ENCODE measurements at places on chromosomes 2 and 18.

DNA sequence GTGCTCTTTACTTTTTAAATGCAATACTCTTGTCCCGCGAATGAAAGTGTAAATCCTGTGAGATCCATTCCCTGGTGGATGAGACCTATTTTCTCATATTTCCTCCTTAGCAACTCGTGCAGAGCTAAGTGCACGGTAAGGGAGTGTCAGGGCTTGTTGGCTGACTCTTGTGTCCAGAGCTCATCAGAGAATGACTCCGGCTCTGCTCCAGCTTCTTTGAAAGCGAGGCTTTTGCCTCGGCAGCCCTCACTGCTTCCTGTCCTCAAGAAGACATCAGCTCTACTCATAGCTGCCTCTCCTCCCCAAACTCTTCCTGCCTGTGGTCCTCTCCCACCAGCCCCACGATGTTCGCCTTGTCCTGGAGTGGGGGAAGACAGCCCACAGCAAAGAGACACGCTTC, 70.7 kb downstream of the LIPG start:
- DNase-seq = no peak

GRCh38 chr2:205659922-205660321, 22.4 kb upstream of the NRP2 start:
- DNase-seq = no peak

- DNase-seq = no peak
Measured at GRCh38 chr2:164913640-164914350, 41.5 kb downstream of the SLC38A11 start.

DNA sequence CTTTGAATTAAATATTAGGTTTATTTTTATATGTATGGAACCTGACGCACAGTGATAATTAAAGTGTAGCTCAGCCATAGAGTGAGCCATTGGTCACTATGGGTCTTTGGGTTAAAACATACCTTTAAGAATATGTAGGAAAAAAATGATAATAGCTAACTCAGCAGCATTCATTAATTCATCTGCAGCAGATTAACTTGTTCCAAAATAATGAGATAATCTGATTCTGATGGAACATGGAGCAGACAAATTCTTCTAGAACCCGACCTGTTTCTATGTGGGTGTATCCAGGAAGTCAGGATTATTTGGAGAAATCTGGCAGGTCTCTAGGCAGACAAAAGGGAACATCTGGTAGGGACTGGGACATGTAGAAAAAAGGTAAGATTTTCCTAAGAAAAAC, at the start of gene XIRP2:
XIRP2 (plus strand) TSS at position 301 of the 400 bp plus-strand sequence. CDS start 15,003 bp downstream, outside the sequence.
- no peak for DNase-seq

DNA sequence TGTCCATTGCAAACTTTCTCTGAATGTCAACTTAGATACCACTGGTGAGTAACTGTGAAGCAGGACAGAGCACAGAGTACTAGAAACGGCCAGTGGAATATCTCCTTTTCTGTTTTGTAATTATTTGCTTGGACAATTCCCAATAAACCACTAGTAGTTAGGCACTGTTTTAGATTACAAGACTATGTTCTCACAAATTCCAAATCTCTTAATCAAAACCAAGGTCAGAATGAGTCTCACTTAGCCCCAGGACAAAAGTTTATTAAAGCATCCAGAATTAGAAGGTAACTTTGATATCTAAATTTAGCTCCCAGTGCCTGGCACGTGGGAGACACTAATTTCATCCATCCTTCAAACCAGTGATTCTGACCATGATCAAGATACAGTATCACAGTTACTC, 89.0 kb downstream of the ZNF521 start:
- no peak for DNase-seq

- DNase-seq = no peak
Measured at GRCh38 chr2:56449449-56449860, 265.7 kb downstream of the CCDC85A start.

GRCh38 chr2:176562359-176563078, 293.3 kb downstream of the MTX2 start:
- no peak for DNase-seq

- no peak for DNase-seq
Measured at GRCh38 chr2:48464264-48464795, 65.6 kb upstream of the STON1 start.

DNA sequence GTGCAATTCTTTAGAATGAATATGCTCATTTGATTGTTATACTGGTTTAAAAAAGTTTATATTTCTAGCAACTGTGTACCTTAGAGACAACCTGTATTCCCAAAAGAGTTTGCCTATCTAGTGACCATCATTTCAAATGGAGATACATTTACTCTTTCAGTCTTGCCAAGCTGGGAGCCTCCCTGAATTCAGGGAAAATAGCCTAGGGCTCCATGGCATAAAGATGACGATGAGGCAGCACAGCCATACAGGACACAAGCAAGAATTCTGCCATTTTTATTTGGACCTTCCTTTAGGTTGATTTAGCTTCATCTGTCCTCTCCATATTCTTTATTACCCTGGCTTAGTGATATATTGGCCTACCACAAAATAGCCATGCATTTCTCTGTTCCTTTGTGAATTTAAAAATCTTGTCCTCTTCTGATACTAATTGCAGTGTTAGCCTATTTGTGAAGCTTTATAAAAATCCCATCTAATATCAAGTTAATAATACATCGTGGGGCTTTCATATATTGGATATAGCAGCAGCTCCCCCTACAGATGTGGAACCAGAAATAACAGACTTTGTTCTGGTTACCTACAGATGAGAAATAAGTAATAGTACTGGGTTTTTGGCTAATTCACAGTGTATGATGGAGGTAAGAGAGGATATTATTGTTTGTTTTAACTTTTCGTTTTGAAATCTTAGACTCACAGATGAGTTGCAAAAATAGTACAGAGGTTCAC, 1661.9 kb upstream of the PIK3C3 start:
- no peak for DNase-seq

- DNase-seq = no peak
Measured at GRCh38 chr2:64391424-64391823, 62.5 kb upstream of the LGALSL start.

GRCh38 chr2:10286216-10287037, 16.3 kb upstream of the HPCAL1 start:
- DNase-seq = no peak

GRCh38 chr18:36139245-36139644, 9.5 kb downstream of the ELP2 start:
- DNase-seq = no peak

- DNase-seq = no peak
Measured at GRCh38 chr2:67476809-67477790, 80.0 kb downstream of the ETAA1 start.

- DNase-seq = no peak
Measured at GRCh38 chr2:236209535-236209934, 41.3 kb upstream of the GBX2 start.

DNA sequence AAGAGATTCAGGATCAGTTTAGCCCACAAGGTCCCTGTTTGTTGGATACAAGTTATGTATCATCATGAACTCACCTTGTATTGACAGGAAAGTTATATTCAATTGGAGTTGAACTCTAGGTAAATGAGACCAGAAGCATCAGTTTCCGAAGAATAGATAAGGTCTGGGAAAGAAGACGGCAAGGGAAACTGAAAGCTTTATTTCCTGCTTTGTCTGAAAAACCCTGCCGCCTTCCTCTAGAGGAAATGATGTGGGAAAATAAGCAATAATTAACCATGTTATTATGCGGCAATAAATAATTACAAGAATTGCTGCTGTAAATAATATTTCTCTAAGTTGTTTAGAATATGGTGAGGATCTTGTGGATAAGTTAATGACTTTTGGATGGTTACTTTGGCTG, 32.0 kb downstream of the LPIN1 start:
- DNase-seq = no peak

DNA sequence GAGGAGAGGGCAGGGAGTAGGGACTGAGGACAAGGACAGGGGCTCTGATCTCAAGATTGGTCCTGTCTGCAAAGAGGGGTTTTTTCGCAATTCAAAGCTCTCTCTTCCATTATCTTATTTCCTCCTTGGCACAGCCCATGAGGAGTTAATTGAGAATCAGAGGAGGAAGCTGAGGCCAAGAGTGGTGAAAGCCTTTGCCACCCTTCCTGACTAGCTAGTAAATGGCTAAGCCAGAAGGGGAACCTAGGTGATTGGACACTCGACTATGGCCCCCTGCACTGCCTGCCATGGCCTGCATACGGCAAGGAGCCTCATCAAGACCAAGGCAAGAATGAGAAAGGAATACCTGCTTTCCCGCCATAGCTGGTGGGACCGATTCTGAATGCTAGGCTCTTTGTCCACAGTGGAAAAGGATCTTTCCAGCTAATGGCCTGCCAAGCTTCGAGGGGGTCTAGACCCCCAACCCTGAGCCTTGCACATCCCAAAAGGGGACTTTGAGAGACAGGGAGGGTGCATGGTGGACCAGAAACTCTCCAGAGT, 237.9 kb downstream of the HAUS1 start:
- DNase-seq = no peak

DNA sequence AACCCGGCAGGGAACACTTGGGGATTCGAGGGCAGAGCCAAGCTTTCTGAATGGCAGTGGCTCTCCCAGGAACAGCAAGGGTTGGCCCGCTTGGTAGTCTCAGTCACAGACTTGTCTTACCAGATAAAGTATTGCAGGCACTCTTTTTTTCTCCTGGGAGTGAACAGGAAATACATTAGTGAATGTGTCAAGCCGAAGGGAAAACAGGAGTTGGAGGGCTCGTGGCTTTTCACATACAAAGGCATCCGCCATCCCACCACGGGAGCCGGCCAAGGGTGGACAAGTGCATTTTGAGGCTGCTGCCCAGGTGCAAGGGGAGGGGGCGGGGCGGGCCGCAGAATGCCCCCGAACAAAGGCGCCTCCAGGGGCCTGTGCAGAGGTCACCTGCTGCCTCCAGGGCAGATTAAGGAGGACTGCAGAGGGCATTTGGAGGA, 163.3 kb upstream of the SIX3 start:
- DNase-seq = no peak

- no peak for DNase-seq
Measured at GRCh38 chr2:144270951-144271350, 249.0 kb downstream of the ZEB2 start.

GRCh38 chr2:143431316-143431715, 302.1 kb downstream of the ARHGAP15 start:
- no peak for DNase-seq

DNA sequence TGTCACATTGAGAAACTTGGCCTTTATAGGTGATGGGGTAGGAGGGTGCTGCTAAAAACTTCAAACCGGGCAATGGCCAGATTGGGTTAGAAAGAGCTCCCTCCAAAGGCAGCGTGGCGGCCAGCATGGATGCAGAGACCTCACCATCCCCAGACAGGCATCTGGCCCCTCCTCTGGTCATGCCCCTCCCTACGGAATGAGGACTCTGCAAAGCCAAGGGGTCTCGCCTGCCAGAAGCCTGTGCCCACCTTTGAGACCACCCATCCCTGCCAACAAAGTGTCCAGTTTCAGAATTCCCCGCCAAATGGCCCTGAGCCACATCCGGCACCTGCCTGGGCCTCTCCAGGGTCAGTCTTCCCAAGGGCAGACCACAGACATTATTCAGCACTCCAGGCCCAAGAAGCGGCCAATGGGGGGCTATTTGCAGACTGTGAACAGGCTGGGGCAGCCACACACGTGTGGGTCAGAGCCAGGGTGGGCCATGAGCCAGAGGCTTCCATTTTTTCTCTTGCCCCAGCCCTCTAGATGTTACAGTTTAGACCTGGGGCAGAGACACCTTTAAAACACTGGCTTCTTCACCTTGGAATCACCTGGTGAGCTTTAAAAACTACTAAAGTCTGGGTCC, 4.2 kb upstream of the ATP6V1B1 start:
- no peak for DNase-seq

- no peak for DNase-seq
Measured at GRCh38 chr2:73218298-73218697, 4.3 kb downstream of the SMYD5 start.

DNA sequence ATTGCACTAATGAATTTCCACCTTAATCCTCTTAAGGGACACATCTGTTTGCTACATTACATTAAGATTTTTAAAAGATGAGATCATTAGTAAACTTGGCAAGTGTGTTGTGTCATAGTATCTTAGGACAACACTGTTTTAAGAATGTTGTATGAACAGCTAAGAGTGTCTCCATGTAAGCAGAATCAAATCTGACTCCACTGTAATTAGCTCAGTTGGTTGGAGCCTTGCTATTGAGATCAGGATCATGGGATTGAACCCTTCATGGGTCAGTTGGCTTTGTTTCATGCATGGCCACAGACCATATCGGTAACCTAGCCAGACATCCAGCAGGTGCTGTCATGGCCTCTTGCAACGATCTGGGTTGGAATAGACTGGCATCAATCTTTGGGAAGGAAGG, 5.2 kb downstream of the FHOD3 start:
- no peak for DNase-seq

DNA sequence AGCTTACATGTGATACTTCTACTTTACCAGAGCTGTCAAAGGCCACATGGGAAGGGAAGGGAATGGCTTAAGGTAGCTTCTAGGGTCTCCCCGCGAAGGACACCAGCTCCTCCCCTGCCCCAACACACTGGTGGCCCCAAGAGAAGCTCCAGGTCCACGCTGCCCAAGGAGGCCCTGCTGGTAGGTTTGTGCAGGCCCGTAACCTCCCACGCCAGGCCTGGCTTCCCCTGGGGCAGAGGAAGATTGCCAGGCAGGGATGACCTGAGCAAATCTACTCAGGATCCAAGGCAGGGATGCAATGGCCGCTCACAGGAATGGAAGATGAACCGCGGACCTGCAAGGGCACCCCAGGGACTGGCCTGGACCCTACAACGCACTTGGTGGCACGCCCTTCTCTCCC, 205.1 kb downstream of the MGAT5 start:
- DNase-seq = no peak

DNA sequence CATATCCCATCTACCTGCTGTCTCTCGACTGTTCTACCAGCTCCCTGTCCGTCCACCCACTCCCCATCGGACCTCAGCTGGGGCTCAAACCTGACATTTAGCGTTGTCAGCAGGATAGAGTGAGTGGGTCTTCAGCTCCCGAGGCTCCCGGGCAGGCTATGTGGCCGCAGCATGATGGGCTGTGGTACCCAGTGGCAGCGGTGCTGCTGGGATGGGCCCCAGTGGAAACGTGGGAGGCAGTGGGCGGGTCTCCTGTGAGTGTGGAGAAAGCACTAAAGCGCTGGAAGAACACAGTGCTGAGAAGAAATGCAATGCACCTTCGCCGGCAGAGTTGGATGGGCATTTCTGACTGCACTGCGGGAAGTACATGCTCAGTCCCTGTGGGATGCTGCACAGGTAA, 204.8 kb upstream of the SYT4 start:
- no peak for DNase-seq

GRCh38 chr2:230797515-230798495, 66.9 kb upstream of the ITM2C start:
- no peak for DNase-seq

GRCh38 chr2:224987733-224988132, 54.5 kb downstream of the DOCK10 start:
- DNase-seq = no peak

DNA sequence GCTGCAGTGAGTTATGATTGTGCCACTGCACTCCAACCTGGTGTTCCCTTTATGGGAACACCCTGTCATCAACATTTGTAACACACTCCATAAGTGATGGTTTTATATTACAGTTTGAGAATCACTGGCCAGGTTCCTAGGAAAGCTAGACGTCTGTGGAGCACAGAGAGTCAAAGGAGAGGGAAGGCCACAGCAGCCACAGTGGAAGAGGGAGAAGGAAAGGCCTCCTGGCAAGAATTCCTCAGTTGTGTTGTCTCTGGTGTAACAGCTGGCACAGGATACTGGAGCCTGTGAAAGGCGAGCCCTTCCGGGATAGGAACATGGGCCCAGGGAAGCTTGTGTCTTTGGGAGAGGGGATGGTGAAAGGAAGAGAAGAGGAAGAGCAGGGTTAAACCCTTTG, 360.5 kb upstream of the PIK3C3 start:
- no peak for DNase-seq

All from cortex of kidney (tissue), 1 donor.